ENCODE measurements at places on chromosomes 3 and 15.

- peak; percentile 77 for DNase-seq
Measured at GRCh38 chr15:63041974-63042876, at the start of gene TPM1. TSS of gene TPM1 (plus strand) at chr15:63042747. CDS start at chr15:63042830, 83 bp downstream.

DNA sequence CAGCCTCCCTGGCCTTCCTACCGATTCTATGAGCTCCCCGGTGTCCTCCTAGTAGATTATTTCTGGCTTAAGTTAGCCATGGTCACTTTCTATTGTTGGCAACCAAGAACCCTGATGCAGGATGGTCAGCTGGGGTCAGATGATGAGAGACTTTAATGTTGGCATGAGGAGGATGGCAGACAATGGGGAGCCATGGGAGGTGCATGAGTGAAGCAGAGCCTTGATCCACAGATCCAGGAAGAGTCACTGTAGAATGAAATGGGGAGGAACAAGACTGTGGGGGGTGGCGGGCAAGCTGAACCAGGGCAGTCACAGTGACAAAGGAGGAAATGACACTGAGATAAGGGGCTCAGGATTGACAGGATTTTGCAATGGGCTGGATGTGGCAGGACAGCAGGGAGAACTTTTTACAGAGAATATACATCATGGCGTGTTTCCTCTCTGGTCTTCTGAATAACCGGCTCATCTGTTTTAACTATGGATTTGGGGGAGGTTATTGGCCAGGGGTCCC is 60.9 kb downstream of the RPLP1 start:
- DNase-seq = no peak

DNA sequence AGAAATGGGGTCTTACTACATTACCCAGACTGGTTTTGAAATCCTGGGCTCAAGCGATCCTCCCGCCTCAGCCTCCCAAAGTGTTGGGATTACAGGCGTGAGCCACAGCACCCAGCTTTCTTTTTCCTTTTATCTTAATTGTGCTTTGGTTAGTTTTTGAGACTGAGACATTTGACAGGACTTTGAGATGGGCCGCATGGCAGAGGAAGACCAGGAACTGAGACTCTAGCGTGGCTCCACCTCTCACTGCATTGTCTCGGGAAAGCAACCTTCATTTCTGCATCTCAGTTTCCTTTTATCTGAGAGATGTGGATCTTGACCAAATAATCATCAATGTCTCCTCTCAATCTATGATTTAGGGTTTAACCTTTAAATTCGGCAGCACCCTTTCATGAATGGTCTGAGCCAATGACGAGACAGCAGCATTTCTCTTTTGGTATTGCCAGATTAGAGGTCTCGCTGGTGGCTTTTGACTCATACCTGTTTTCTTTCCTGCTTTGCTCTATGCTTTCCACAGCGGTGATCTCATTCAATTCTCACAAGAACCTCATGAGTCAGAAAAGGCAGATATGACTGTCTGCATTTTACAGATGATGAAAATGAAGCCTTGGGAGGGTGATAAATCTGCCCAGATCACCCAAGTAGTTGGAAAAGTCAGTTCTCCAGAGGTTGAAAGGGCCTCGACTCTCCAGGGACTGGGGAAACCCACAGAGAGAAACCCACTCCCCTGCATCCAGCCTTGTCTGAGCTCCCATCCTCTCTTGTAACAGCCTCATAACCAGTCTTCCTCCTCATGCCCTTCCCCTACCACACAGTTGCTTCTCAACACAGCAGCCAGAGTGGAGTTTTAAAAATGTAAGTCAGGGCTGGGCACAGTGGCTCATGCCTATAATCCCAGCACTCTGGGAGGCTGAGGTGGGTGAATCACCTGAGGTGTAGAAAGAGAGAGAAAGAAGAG is 84.8 kb upstream of the FOXB1 start:
- no peak for DNase-seq

DNA sequence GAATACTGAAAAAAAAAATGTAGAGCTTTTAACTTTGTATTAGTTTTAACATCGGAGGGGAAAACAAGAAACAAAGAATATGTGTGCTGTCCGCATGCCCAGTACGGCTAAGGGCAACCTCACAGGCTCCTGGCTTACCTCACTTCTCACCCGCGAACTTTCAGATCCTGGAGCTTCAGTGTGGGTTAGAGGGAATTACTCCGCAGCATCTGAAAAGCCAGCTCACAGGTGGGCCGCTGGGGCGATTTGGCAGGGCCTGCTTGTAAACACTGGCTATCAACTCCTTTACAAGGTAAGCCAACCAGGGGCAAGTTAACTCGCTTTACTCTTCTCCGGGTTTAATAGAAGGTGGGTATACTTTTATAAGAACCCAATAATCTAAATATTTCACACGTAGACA is 152.7 kb upstream of the ICE2 start:
- DNase-seq = no peak

GRCh38 chr3:76242886-76243753 is 457.8 kb upstream of the ZNF717 start:
- no peak for DNase-seq

DNA sequence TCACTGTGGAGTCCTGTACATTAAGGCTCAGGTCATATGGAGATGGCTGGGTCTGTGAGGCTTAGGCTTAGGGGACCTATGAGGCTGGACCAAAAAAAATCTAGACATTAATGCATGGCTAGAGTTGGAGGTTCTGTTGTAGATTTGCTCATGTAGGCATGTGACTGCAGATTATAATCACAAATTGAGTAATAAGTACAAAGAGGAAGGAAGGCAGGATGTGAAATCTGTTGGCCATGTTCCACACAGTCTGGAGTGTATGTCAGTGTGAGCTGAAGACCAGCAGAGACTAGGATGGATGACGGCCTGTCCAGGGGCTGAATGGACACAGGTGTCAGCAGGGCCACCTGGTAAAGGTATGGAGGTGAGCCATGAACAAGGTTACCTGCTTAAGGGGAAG is at the start of gene ST3GAL6:
TSS of gene ST3GAL6 (plus strand) at position 265 of the 400 bp plus-strand sequence. CDS start 5,101 bp downstream, outside the sequence.
- no peak for DNase-seq
